ENCODE measurements at places on chromosomes 11 and 22. TPM values are rescaled to one million over a fixed set of nuclear protein-coding genes. Genes with fewer than 3 reads are reported as not detected.

Gene HOATZ
- total RNA-seq = under 0.01 TPM

Gene TRIM21
- 21.6 TPM for total RNA-seq

Gene CDHR5
- total RNA-seq = not detected

Gene BTBD18
- not detected for total RNA-seq

Gene SREBF2
- total RNA-seq = 101 TPM

Gene F2
- not detected for total RNA-seq

Gene OR51B2
- total RNA-seq = not detected

Gene MMP8
- 0.11 TPM for total RNA-seq

Gene OR52N4
- not detected for total RNA-seq

Gene OR5P2
- not detected for total RNA-seq

Gene SLC6A5
- not detected for total RNA-seq

Gene GAL
- 3.3 TPM for total RNA-seq

Gene ZNF143
- total RNA-seq = 27.9 TPM

Gene APOL4
- 0.12 TPM for total RNA-seq

Gene HMOX1
- 167 TPM for total RNA-seq

Gene MYO18B
- total RNA-seq = not detected

Gene TMPRSS13
- under 0.01 TPM for total RNA-seq

Gene ENTHD1
- total RNA-seq = not detected

Gene FRMD8
- total RNA-seq = 61.4 TPM

Gene SYNGR1
- 8.1 TPM for total RNA-seq

Gene NELL1
- not detected for total RNA-seq

Gene OOSP2
- not detected for total RNA-seq

Gene GGA1
- total RNA-seq = 37.8 TPM

Gene NAV2
- total RNA-seq = 19.9 TPM

Gene FAM180B
- 0.12 TPM for total RNA-seq

Gene RASD2
- under 0.01 TPM for total RNA-seq

Gene PICALM
- 261 TPM for total RNA-seq

Gene OR5B21
- not detected for total RNA-seq

Gene ASCC2
- total RNA-seq = 18.1 TPM

Gene FAM227A
- total RNA-seq = 2.4 TPM

Measured in uterine smooth muscle cell (primary cell).